Activated CD4-positive, alpha-beta T cell treated with anti-CD3 and anti-CD28 coated beads, Interleukin-2, amount 50 U/mL, for 4 hours (primary cell): ENCODE measurements at places on chromosomes 7 and 10.

DNA sequence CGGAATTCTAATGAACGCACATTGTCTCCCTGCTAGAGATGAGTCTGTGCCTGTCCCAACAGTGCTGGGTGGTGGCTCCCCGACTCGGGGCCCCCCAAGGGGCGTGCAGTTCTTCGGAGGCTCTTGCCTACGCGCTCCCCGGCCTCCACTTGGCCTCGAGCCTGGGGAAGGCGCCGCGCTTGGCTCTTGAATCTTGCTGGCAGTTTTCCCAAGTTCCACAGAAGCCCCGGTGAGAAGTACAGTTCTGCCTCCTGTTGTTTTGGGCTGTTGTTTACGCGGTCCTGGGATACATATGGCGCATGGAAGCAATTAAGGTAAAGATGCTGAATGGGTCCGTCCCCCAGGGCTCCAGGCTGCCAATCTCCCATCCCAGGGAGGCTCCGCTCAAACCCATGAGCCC is 32.6 kb upstream of the UNCX start:
- DNase-seq = no peak

DNA sequence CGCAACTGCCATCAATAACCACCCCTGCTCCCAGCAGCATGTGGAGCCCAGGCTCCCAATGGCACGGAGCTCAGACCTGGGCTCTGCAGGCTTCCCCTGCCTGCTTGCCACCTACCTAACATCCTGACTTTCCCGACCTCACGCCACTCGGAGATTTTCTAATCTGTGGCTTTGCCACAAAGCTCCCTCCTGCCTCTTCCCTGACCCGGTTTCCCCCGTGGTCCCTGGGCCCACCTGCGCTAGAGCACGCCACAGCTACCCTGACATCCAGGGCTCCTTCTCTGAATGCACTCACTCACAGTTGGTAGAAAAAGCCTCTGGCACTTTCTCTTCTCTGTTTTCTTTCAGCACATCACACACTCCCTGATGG is 20.0 kb downstream of the PITRM1 start:
- DNase-seq = no peak

GRCh38 chr7:138095972-138096935 is 20.0 kb downstream of the AKR1D1 start:
- DNase-seq = no peak

DNA sequence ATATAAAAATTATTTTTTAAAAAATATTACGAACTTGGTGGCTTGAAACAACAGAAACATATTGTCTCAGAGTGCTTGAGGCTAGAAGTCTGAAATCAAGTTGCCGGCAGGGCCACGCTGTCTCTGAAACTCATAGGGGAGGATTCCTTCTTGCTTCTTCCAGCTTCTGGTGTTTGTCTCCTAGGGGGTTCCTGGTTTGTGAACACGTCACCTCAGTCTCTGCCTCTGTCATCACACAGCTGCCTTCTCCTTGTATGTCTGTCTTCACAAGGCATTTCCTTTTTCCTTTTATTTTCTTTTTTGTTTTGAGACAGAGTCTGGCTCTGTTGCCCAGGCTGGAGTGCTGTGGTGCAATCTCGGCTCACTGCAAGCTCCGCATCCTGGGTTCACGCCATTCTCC is 12.7 kb upstream of the SNX8 start:
- DNase-seq = no peak

GRCh38 chr7:151490456-151491105 is 29.1 kb downstream of the RHEB start:
- DNase-seq = no peak
